ENCODE measurements at places on chromosomes 13 and 19.

DNA sequence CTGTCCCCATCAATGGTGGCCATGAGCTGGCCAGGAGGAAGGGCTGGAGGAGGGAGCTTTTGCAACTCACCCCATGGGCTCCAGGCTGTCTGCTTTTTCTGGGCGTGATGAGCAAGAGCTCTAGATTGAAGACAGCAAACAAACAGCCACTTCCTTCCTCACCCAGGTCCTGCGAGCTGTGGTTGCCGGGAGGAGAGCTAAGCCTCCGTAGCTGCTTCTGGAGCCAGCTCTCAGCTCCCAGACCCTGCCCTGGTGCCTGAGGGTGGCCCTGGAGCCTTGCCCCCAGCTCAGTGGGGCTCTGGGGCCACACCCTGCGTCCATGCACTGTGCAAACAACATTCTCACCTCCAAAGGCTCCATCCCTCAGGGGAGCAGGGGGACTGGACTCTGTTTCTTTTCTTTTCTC is 6.2 kb downstream of the MYO1F start:
- peak; percentile 73 for DNase-seq

- no peak for DNase-seq
Observed at GRCh38 chr19:20503476-20503875, 62.1 kb downstream of the ZNF737 start.

- DNase-seq = no peak
Observed at GRCh38 chr13:73224703-73225102, 165.9 kb downstream of the KLF5 start.

DNA sequence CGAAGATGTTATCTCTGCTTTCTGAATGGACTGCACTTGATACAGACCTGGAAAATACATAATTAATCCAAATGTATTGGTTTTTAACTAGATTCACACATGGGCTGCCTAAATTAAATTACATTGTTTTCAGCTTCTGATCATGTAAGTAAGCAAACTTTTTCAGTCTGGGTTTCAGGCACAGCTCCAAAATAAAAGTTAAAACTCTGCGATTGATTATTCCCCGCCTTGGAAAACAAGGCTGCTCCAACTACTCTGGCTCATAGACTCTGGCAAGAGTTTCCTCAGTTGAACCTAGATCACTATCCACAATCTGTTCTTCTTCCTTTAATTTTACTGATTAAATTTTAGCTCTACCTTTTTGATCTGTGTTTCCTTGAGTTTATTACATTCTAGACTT is 526.0 kb upstream of the SPRY2 start:
- DNase-seq = no peak

DNA sequence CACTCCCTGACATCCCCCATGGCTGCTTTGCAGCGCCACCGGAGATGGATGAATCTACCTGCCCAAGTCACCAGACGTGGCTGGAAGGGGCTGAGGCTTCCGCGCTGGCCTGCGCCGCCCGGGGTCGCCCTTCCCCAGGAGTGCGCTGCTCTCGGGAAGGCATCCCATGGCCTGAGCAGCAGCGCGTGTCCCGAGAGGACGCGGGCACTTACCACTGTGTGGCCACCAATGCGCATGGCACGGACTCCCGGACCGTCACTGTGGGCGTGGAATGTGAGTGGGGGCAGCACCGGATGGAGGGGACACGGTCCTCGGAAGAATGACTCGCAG is 4.6 kb downstream of the ICAM5 start:
- DNase-seq = no peak

GRCh38 chr13:111115061-111115964 is at the start of gene ARHGEF7:
Gene ARHGEF7 (plus strand): TSS chr13:111115310. CDS start chr13:111115527, 217 bp downstream.
- no peak for DNase-seq

- DNase-seq = no peak
Observed at GRCh38 chr13:50941146-50941545, 31.6 kb downstream of the RNASEH2B start.

- peak; percentile 70 for DNase-seq
Observed at GRCh38 chr19:49890349-49891311, 6.1 kb downstream of the IL4I1 start.

DNA sequence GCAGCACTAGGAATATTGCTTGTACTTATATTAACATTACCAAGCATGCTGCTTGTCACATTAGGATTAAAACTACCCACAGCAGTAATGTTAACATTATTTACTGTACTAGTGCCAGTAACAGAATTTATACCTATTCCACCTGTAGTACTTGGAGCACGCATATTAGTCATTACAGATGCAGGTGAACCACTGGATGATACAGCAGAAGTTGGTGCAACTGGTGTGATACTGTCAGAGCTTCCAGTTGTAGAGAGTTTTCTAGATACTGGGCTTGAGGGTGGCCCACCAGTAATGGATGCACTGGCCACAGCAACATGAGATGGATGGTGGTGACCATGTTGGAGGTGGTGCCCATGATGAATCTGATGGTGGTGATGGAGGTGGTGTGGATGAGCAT is 1.1 kb downstream of the TSC22D1 start:
- DNase-seq = no peak

DNA sequence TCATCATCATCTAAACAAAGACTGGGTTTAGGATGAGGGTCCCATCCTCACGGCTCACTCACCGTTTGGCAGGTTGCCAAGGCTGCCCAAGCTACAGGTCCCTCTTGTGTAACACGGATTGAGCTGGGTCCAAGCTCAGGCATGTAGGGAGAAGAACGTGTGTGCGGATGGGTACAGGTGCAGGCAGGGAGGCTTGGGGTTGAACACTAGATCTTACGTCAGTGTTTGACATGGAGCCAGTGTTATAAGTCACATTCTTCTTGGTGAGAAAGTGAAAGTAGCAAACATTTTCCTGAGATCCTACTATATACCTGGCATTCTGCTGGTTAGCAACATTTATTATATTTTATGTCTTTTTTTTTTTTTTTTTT is 136.8 kb upstream of the RNF113B start:
- DNase-seq = no peak

DNA sequence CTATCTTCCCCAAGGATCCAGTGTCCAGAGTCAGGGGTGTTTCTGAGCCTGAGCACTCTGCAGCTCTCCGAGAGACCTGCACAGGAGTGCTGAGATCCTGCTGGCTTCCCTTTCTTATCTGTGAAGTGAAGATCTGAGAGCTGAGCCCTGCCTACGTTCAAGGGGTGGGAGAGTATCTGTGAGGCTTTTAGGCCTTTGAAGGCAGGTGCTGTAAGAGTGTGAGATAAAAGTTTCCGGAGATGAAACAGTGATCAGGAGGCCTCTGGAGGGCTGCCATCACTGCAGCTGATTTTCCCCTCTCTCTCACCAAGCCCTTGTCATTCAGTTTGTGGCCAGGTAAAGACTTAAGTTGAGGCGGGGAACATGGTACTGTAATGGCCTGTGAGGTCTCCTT is 83.1 kb downstream of the AKAP11 start:
- peak; percentile 35 for DNase-seq

DNA sequence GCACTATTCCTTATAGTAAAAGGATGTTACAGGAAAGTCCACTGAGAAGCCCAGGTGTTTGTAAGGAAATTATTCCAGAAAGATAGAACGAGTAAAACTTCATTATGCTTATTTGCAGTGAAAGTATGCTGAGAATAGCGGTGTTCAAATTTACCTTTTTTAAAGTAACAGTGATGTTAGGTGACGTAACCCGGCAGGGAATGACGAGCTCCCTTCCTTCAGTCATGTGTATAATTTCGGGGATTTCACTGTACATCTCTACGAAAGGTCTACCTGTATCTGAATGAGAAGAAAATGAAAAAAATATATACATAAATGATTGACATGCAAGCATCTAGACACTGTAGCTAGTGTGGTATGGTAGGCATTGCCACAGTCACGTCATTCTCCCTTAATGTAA is 56.9 kb downstream of the FLT1 start:
- DNase-seq = no peak

- DNase-seq = no peak
Observed at GRCh38 chr13:66534561-66534960, 695.6 kb downstream of the PCDH9 start.

Measured in CD4-positive, alpha-beta T cell treated with Interleukin-15 for 1 hour (primary cell).